ENCODE measurements at places on chromosomes 11 and 22.

GRCh38 chr11:129854232-129854805 is 38.7 kb downstream of the TMEM45B start:
- DNase-seq: no peak

DNA sequence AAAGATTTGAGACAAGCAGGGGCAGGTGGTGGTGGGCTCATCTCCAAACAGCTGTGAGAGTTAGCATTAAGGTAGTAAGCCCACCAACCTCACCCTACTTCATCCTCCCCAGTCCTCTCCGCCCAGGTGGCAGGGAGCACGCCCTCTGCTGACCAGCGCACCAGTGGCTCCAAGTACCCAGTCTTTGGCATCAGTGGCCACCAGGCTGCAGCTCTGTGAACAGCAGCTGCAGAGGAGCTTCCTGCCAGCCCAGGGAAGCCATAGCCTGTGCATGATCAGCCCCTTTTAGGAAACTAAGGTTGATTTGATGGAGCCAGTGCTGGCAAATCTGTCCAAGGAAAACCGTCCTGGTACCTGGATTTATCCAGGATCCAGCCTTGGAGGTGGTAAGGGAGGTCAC is 21.7 kb downstream of the CAVIN3 start:
- DNase-seq: peak; percentile 67

GRCh38 chr22:42156121-42156520 is 25.5 kb upstream of the CYP2D6 start:
- no peak for DNase-seq

DNA sequence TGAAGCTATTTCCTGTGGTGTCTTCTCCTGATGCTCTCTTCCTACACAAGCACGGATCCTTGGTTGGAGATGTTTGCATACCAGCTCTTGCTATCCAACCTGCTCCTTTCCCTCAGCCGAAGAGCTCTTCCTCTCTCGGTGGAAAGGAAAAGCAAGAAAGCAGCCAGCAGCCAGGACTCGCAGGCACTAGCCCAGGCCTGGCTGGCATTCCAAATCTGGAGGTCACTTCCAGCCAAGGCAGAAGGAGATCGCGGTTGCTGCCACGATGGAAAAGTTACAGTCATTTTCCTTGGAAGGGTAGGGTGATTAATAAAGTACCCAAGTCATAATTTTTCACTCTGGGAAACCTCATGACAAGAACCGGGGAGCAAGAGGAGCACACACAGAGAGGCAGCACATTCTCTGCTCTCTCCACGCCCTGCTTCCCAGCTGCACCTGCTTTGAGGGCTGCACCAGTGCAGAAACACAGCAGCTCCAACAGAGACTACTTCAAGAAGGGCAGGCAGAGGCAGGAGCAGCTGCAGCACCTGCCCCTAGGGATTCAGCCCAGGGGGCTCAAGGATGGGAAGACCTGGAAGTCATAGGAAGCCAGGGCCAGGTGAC is 399.3 kb downstream of the CADM1 start:
- DNase-seq: no peak

- peak; percentile 49 for DNase-seq
These were observed 25.5 kb downstream of the SCGB1A1 start for GRCh38 chr11:62444236-62444833.

DNA sequence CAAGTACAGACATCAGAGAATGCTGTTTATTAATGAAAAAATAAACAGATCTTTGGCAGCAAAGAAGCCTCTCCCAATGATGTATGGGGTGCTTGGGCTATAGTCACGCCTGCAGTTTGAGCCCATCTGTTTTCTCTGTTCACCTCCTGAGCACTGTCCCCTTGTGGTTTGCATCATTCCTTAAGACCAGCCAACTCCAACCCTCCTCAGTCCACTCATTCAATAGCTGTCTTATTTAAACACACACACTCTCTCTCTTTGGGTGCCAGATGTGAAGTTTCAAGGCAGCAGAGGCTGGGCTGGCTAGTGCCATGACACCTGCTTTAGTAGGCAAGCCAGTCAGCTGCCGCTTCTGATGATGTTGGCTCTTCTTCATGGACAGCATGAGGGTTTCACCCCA is 58.1 kb downstream of the POLD3 start:
- no peak for DNase-seq

DNA sequence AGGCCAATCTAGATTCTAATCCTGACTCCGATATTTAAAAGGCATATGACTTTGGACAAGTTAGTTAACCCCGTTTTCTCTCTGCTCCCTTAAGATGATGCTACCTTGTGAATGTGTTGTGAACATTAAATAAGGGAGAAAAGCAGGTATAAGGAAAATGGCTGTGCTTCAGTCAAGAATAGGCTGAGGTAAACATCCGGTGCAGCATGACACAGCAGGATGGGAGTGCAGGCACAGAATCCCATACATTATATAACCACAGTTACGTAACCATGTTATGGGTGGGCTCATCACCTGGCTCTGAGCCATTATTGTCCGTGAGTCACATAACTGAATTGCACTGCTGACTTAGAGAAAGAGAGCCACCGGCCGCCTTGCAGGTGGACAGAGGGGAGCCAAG is 382.2 kb upstream of the ANO5 start:
- peak; percentile 0 for DNase-seq

GRCh38 chr22:36184433-36185025 is 17.1 kb downstream of the APOL4 start:
- no peak for DNase-seq

DNA sequence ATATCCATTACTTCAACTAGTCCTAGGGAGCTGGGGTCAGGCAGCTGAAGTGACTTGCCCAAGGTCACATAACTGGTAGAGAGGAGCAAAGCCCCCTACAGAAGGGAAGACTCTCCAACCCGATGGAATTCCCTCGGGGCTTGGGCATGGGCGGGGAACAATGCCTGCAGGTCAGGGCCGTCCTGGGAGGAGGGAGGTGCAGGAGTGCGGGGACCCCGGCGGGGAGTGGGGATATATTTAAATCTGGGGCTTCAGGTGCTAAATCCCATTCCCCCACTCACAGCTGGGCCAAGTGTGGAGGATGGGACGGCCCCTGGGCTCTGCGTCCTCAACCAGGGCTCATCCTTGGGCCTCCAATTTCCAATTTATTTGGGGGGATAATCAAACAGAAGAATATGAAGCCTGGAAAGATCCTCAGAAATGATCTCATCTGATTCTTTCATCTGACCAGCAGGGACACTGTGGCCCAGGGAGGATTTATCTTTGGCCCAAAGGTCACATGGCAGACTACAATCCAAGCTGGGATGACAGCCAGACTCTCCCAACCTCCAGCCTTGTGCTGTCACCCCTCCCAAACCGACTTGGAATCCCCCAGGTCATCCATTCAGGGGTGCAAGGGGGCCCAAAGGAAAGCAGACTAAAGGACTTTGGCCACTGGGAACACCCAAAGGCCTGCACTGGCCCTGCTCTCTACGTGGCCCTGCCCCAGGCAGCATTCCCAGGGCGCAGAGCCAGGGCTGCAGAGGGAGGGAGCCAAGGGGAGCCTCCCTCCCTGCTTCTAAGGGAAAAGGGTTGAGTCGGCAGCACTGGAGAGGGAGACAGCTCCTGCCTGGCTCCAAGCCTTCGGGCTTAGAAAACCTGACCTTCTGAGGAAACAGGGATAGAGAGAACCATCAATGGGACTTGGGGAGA is 8.7 kb upstream of the C1QTNF6 start:
- DNase-seq: peak; percentile 87

DNA sequence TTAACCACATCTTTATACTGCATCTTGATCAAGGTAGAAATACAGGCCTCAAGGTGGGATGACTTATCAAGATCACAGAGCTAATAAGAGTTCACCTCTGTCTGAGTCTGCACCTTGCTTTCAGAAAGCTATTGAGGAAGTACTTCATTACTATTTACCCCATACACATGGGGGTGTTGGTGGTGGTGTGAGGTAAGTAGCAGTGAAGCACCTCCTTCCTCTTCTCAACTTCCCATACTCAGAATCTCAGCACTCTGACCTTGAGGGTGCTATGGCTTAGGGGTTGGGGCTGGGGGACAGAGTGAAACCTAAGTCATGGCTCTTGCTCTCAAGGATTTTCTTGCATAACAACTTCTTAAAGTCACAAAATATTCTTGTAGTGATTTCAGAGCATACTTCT is 56.9 kb downstream of the ME3 start:
- no peak for DNase-seq

- no peak for DNase-seq
These were observed 480.0 kb upstream of the CADM1 start for GRCh38 chr11:115984228-115984627.

- no peak for DNase-seq
These were observed 435.6 kb upstream of the LRRC4C start for GRCh38 chr11:41895081-41895480.

DNA sequence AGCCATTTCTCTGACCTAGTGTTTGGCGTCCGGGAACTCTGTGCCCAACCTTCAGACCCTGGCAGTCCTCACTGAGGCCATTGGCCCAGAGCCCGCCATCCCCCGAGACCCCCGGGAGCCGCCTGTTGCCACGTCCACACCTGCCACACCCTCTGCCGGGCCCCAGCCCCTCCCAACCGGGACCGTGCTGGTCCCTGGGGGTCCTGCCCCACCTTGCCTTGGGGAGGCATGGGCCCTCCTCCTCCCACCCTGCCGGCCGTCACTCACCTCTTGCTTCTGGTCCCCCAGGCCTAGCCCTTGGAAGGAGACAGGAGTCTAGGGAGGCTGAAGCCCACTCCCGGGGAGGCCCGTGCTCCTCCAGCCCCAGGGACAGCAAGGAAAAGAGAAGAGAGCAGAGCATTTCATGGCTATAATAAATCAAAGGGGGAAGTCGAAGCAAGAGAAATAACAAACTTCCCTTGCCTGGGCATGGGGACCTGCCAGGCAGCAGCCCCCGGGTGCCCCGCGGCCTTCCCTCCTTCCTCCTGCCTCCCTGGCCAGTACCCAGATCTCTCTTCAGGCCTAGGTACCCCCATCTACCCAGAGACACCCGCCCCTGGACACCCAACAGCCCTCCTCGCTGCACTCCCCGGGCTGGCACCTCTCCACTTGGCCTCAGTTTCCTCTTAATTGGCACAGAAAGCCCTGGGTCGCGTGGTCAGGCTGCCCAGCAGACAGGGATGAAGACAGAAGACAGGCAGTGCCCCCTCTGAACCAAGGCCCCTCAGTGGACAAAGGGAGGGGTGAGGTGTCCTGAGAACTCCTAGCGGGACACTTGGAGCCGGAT is 13.0 kb upstream of the SLC39A13 start:
- DNase-seq: no peak

GRCh38 chr11:12079726-12080556 is 30.4 kb upstream of the MICAL2 start:
- DNase-seq: peak; percentile 99

DNA sequence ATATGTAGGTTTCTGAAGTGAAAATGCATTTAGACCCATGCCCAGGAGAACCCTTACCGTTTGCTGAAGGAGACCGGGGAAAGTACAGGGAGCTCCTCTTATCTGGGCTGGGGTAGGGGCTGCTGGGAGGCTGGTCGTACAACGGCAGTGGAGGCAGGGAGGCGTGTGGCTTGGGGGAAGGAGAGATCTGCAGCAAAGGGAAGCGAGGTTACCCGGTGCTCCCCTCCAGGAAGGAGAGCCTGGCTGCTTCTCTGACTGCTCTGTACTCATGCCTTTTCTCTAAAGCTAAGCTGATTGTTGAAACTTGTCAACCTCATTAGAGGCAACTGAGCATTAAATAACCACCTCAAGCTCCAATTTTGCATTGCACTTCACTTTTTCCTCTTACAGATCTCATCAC is 27.2 kb downstream of the ATG16L2 start:
- no peak for DNase-seq

DNA sequence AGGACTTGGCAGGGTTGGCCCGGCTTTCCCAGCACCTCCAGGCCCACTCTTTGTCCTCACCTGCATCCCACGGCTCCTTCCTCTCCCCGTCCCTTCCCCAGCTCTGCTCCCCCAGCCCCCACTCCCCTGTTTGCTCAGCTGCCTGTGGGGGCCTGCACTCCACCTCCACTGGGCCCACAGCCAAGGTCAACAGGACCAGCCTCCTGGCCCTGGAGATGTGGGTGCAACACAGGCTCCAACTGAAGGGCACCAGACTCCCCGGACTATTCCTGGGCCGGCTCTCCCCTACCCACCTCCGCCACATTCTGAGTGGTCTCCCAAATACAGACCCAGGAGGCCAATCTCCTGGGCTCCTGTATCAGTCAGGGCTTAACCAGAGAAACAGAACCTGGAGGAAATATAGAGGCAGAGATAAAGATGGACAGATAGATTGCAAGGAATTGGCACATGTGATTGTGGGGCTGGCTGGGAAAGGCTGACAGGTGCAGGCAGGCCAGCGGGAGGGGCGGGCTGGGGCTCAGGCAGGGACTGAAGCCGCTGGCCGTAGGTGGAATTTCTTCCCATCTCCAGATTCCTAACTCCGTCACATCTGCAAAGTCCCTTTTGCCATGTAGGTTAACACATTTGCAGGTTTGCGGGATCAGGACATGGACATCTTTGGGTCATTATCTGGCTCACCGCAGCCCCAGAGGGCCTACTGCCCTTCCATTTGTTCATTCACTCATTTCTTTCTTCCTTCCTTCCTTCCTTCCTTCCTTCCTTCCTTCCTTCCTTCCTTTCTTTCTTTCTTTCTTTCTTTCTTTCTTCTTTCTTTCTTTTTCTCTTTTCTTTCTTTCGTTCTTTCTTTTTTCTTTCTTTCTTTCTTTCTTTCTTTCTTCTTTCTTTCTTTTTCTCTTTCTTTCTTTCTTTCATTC is 45.8 kb upstream of the MYH9 start:
- no peak for DNase-seq

- no peak for DNase-seq
These were observed 5.5 kb downstream of the CAPN1 start for GRCh38 chr11:65187146-65187675.

DNA sequence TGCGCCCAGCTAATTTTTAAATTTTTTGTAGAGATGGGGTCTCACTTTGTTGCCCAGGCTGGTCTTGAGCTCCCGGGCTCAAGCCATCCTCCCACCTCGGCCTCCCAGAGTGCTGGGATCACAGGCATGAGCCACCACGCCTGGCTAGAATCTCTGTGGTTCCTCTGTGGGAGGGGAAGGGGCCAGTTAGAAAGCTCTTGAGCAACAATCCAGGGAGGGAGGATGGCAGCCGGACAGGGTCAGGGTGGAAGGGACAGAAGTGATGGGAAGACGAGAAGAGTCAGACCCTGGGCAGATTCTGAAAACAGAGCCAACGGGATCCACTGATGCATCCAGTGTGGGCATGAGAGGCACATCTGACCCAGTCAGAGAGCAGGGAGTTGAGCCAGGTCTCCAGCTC is 38.9 kb upstream of the MN1 start:
- DNase-seq: no peak

- DNase-seq: no peak
These were observed 232.2 kb downstream of the FAM76B start for GRCh38 chr11:95557376-95557775.

DNA sequence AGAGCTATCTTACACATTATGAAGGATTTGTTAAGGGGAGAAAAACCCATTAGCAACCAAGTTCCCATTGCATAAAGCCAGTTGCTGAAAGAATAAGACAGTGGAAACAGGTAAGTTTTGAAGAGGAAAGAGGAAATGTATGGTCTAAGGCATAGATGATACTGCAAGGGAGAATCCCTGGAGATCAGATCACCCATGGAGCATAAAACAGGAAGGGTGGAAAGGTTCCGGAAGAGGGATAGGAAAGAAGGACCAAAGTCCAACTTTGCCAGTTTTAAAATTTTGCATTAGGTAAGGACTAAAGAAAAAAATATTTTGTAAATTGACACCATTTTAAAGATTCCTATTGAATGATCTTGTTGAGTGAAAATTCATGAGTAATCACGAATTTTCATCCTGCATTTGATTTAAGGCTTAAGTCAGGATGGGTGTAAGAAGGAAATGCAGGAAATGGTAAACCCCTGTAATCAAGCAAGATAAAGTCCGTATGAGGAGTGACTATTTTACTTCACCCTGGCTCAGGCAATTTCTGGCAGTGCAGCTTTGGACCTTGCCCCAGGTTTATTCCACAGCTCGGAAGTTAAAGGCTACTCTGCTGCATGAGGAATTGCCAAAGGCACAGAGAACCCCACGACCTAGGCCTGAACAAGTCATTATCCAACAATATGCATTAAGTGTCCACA is 70.9 kb downstream of the CCDC34 start:
- DNase-seq: peak; percentile 6
